SK-N-SH treated with all-trans-retinoic acid at 6 μM for 48 hours (cell line): ENCODE measurements at places on chromosomes 16 and 17.

GRCh38 chr17:8125947-8126490, 2.1 kb upstream of the HES7 start:
- no peak for ATAC-seq

- ATAC-seq, result peak; percentile 48
Observed at GRCh38 chr17:1005361-1005946, 8.5 kb downstream of the TIMM22 start.

DNA sequence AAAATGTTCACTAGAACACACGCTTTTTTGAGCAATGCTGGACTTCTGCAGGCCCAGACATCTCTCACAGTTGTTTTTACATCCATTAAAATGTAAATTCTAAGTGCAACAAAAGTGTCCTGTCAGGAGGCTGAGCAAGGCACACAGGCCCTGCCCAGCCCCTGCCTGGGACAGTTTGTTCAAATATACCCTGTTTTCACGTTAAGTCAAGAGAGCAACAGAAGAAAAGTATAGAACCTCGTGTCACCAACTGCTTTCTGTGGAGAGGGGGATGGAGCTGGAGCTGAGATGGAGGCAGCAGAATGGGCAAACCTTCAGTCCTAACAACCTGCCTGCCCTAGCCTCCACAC, 4.3 kb upstream of the HOXB2 start:
- ATAC-seq, result no peak

- no peak for ATAC-seq
Observed at GRCh38 chr16:66486199-66486772, 59.2 kb downstream of the BEAN1 start.

GRCh38 chr16:50294955-50295354, 28.6 kb downstream of the ADCY7 start:
- ATAC-seq, result no peak

GRCh38 chr16:49050607-49051006, 231.0 kb downstream of the CBLN1 start:
- ATAC-seq, result no peak

DNA sequence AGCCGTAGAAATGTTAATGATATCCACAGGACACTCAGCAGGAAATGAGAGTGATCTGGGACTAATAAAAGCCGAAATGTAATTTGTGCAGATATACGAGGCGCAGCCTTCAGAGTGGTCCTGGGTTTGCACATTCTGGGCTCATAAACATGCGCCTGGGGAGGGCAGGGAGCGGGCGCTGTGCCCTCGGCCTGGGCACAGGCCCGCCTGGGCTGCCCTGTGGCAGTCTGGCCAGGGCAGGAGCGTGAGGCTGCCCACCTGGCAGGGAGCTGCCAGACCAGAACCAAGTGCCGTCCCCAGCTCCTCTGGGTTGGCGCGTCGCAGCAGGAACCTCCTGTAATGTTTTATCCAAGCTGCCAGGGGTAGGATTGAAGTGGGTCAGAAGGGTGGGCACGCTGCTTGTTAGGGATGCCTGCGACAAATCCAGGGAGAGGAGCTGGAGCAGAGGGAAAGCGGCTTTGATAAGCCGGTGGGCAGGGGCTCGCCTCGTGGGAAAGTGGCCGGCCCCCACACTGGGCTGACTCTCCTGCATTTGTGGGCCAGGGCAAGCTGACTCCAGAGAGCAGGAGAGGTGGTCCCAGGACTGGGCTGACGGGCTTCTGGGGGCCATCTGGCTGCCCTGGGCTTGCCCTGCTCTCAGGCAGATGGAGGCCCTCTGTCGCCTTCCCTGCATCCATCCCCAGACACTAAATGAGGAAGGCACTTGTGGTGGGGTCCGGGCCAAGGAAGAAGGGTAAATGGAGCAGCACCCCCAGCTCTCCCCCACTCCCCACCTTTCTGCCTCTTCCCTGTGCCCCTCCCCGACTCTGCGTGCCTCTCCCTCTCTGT, 45.9 kb downstream of the SREBF1 start:
- peak; percentile 38 for ATAC-seq

GRCh38 chr16:78257376-78257728, 157.9 kb downstream of the WWOX start:
- no peak for ATAC-seq

DNA sequence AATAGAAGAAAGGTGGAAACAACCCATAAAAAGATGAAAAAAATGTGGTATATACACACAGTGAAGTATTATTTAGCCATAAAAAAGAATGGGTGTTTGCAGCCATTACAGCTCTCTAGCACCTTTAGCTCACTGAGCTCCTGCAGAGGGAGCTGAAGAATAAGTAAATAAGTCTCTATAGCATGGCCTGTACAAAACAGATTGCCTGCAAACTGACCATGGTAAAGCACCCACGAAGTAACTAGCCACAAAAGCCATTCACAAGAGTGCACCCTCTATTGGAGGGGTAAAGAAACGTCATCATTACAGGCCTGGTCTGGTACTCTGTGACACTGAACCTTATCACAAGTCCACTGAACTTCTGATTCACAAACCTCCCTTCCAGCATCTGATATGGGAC, 76.3 kb downstream of the USP32 start:
- no peak; the same call in 2 of the 3 replicates for ATAC-seq

- ATAC-seq, result no peak
Observed at GRCh38 chr17:43588664-43589435, 42.7 kb upstream of the ETV4 start.

GRCh38 chr17:41777157-41777573, 9.3 kb downstream of the JUP start:
- peak; percentile 76 for ATAC-seq

DNA sequence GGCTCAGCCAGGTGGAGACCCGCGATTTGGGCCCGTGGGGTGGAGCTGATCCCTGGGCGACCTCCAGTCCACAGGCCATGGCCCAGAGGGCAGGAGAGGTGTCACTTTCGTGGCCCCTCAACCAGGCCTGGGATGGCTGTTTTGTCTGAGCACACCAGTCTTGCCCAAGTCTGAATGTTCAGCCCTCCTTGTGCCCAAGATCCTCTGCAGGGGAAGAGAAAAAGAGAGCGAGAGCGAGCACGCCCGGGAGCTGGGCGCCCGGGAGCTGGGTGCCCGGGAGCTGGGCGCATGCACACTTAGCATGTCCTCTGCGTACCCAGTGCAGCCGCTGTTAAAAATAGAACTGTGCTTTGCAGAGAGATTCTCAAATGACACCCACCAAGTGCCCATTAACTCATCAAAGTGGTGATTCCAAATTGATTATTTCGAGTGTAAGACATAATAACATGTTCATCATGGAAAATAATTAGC, 403.3 kb upstream of the TNRC6C start:
- ATAC-seq, result no peak

GRCh38 chr16:27843800-27844199, 219.7 kb downstream of the GSG1L start:
- no peak for ATAC-seq

DNA sequence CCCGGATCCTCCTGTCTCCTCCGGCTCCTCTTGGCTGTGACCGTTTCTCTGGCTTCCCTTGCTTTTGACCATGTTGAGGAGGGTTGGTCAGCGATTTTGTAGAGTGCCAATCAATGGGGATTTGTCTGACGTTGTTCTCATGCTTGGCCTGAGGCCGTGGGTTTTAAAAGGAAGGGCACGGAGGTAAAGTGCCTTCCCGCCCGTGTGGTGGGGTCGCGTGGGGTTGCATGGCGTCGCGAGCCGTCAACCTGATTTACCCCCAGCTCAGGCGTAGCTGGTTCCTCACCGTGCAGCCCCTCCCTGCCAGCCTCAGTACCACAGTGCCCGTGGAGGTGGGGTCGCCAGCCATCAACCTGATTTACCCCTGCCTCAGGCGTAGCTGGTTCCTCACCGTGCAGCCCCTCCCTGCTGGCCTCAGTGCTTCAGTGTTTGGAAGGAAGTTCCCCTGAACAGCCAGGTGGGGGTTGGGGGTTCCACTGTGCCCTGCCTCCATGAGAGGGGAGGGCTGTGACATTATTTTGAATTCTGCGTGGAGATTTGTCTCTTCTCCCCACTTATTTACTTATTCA, 5.0 kb downstream of the TPSAB1 start:
- no peak for ATAC-seq

DNA sequence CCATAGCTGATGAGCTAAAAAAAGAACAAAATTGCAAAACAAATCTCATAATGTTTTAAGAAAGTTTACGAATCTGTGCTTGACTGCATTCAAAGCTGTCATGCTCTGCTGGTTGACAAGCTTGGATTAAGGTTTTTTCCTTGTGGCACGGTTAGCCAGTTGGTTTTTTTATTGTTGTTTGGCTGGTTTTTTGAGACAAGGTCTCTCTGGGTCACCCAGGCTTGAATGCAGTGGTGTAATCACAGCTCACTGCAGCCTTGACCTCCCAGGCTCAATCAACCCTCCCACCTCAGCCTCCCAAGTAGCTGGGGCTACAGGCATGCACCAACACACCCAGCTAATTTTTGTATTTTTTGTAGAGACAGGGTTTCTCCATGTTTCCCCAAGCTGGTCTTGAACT, 45.7 kb downstream of the PHKB start:
- no peak for ATAC-seq

DNA sequence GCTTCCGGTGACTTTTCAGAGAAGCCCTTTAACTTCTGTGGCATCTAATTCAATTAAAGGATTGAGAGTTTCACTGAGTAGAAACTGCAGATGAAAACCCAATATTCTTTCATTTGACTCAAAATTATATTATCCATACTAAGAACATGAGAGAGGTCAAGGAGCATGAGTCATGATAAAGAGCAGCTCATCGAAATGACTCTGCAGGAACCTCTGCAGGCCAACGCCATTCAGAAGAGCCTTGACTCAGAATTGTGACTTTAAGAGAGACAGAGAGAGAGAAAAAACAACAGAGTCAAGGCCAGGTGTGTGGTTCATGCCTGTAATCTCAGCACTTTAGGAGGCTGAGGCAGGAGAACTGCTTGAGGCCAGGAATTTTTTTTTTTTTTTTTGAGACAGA, 417.2 kb upstream of the XYLT1 start:
- 0 out of 3 replicates have a peak, but pooled peaks have one; percentile 32 for ATAC-seq

DNA sequence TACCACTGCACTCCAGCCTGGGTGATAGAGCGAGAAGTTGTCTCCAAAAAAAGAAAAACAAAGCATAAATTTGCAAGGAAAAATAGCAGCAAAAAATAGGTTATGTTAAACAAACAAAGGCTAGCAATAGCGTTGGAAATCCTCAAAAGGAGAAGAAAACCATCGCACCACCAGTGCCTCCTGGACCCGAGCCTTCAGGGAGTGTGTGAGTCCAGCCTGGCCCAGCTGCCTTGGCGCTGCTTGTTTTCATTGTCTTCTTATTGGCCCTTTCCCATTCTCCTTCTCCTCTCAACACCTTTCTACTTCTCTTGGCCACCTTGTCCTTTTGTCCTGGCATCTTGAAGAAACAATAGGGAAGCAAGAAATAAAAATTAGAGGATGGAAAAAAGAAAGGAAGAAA, 4.5 kb upstream of the UBALD2 start:
- no peak for ATAC-seq

DNA sequence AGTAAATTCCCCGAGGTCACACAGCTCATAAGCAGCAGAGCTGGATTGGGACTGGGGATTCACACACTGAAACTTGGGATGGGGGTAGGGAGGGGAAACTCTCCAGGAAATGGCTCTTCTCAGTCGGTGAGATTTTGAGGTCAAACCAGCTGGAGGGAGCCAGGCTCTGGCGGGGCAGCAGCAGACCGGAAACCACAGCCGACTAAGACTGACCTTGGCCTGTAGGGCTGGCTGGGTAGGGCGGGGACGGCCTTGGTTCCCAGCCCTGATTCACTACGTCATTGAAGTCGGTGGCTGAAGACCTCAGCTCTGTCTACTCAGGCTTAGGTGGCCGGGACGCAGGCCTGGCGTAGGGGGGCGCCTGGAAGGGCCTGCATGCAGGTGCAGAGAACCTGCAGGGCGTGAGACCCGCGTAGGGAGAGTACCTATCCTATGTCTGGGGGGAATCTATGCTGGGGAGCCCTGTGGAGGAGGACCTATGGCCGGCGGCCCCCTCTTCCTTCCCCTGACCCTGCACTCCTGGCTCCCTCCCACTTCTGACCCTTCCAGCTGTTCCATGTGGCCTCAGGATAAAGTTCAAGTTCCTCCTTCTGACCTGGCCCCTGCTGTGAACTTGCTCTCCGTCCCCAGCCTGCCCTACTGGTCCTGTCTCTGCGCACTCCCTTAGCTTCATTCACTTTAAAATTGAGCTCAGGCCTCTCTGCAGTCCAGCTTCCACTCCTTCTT, 11.9 kb upstream of the SLC4A1 start:
- no peak for ATAC-seq

DNA sequence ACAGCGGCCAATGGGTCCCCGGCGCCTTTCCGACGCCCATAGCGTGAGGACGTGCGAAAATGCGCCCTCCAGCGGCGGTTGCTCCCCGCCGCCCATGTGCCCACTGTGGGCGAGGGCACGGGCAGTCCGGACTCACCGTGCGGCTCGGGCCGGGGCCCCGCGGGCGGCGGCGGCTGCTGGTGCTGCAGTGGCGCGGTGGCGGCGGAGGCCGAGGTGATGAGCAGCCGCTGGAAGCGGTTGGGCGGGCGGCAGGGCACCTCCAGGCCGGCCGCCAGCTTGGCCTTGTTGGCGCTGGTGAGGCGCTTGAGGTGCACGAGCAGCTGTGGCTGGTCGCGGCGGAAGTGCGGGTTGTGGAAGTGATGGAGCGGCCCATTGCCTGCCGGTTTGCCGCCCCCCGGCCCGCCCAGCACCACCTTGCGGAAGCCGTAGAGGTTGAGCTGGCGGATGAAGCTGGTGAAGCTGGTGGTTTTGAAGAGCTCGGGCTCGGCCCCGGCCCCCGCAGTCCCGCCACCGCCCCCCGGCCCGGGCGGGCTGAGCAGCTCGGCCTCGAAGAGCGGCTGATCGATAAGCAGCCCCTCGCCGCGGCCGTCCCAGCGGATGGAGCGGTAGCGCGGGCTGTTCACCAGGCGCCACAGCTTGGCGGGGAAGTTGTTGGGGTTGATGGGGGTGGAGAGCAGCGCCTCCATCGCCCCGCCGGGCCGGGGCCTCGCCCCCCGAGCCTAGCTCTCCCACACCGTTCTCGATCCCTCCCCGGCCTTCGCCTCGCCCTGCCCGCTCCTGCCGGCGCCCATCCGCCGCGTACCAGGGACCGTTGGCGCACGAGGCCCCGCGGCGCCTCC, at the start of gene HSF5:
HSF5 (minus strand) TSS at position 820 of the 839 bp plus-strand sequence; CDS start at position 686, 134 bp downstream.
- ATAC-seq, result no peak; the same call in 2 of the 3 replicates

GRCh38 chr16:80844395-80844794, 40.0 kb upstream of the CDYL2 start:
- ATAC-seq, result no peak

DNA sequence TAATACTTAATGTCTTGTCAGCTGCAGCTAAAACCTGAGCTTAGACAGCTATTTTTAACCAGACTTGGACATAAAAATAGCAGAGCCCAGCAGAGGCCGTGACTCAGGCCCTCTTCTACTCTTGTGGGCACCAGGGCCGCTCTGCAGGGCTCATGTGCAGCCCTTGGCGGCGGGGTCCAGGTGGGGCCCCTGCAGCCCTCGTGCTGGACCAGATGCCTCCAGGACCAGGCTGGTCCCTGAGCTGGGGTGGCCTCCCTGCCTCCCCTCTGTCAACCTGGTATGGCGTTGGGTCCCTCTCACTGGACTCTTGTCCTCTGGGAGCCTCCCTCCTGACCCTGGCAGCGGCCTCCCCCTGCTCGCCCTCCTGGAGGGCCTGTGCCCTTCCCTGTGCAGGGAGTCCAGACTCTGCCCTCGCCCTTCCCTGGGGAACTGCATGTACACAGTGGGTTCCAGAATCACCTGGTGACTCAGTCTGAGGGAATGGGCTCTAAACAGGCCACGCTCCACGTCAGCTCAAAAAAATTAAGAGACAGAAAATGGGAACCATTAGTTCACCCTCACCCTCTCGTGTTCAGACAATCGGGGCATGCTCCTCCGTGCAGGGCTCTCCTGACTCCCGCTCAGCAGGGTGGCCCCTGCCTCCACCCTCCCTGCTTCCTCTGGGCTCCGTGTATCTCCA, 9.7 kb downstream of the CDK5R1 start:
- peak; percentile 73 for ATAC-seq
